ENCODE measurements at places on chromosomes 7 and 10. TPM values are rescaled to one million over a fixed set of nuclear protein-coding genes. Genes with fewer than 3 reads are reported as not detected.

TRIM73 gene
- 7.4 TPM for total RNA-seq

DNA sequence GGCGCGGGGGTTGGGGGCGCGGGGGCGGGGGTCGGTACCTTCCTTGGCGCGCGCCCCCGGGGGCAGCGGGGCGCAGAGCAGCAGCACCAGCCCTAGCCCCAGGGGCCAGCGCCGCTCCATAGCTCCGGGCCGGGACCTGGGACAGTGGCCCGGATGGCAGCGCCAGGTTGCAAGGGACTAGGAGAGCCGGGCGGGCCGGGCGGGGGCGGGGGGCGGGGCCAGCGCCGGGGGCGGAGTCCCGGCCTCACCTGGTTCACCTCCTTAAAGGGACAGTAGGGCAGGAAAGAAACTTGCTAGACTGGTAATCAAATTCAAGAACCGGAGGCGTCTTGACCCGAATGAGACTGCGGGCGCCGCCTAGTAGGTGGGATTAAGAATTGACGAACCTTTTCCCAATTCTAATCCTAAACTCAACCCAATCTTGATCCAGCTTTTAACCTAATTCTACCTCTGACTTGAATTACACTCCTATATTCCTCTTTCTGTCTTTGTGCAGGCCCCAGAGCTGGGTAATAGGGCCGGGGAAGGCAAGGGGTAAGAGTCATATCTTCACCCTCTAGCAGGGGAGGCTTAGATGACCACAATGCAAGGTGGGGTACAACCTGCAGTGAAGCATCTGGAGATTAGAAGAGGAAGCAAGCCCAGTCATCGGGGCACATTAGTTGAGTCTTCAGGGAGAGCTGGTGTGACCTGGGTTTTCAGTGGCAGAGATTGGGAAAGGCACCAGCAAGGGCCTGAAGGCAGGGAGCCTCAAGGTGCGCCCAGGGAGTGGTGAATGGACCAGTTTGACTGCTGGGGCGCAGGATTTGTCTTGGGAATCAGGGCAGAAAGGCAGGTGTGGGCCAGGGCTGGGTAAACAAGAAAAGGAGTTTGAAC lies at the start of gene EPHA1:
Gene EPHA1, minus strand, starts transcription at position 171 of the 876 bp plus-strand sequence. Its CDS starts 51 bp downstream, at position 120.
- no peak for DNase-seq

ST8SIA6 gene
- total RNA-seq: 1.2 TPM

DNA sequence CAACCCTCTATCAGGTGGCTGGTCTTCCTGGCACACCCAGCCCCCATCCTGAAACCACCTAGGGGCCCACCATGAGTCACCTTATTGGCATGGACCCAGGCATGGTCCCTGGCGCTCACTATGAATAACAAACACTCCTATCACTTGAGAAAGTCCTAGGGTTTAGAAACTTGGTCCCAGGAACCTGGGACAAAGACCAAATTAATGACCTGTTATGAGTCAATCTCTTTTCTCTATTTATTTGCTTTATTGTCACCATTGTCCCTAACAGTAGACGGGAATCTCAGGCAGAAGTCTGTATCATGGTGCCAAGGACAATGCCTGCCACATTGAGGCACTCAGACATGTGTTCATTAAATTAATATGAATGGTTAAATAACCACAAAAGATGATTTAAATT lies 599.6 kb upstream of the C7orf33 start:
- DNase-seq: no peak

MYOF gene
- total RNA-seq: 107 TPM

DNA sequence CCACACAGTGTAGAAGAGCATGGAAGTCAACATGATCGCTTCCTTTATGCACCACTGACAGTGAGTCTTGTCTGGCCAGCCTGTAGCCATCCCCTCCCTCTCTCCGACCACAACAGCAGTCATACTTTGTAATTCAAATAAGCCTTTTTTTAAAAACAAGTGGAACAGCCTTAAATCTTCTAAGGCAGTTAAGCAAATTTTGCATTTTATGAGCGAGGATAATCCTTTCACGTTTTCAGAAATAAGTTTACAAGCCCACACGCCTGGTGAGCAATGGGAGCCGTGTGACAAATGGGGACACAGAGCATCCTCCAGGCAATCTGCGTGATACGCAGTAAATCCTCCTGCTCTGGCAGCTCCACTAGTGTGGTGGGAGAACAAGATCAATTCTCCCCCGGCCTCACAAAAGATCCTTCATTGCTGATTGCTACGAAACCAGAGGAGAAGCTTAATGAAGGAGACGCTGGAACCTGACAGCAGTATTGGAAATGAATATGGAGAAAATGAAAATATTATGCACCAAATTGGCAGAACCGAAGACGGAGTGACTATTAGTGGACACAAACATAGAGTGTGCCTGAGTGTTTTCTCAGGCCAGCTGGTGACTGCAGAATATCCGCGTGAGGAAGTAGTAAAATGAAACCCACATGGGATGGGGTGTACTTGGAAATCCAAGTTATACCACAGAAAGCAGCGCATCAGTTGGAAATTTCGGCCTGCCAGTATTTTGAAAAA lies 104.2 kb upstream of the CDCA7L start:
- no peak for DNase-seq

DNA sequence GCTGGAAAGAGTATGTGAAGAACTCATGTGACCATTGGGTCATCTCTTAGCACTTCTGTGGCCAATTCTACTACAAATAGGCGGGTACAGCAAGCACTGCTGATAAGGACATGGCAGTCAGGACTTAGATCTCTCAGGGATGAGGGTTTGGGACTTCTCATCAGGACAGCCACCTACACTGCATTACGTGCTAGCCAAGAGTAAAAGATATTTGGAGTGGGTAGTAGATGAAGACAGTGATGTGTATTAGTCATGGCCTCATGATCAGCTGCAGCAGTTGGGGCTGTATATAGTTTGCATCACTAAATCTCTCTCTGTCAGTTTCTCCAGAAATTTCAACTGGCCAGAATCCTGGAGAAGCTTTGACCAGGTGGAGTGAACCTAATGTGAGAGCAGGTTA lies 9.2 kb downstream of the TAS2R60 start:
- DNase-seq: no peak

- DNase-seq: no peak
These were observed 30.9 kb downstream of the SORCS1 start for GRCh38 chr10:107133656-107134055.

TNS3 gene
- 36.8 TPM for total RNA-seq

DNA sequence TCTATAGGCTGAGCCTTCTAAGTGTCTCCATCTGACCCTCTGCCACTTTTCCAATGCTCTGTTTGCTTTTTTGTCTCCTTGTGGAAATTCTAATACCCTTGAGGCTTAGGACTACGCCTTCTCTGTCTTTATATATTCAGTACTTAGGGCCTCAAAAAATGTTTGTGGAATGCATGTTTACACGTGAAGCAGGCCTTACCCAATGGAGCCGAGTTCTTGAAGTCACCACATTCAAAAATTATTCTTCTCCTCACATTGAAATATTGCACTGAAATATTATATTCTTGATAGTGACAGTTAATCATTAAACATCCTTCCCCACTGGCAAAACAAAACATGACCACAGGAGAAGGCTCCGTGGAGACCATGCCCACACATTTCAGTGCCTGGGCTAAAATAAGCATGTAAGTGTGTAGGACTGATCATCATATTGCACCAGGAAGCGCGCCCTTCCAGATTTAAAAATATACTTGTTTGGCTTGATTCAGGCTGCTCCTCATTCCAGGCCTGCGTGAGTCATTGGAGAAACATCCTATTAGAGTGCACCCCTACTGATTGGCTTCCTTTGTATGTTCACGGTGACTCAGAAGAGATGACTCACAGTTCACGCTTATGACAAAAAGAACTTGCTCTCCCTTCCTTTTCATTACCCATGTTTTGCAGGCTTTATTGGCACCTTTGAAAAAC lies 307.4 kb upstream of the AOAH start:
- DNase-seq: peak; percentile 96

ABCA13 gene
- under 0.01 TPM for total RNA-seq

PPP1R17 gene
- total RNA-seq: not detected

FGFR2 gene
- 54.0 TPM for total RNA-seq

- DNase-seq: no peak
These were observed 307.7 kb downstream of the CDK14 start for GRCh38 chr7:90903841-90904240.

DNA sequence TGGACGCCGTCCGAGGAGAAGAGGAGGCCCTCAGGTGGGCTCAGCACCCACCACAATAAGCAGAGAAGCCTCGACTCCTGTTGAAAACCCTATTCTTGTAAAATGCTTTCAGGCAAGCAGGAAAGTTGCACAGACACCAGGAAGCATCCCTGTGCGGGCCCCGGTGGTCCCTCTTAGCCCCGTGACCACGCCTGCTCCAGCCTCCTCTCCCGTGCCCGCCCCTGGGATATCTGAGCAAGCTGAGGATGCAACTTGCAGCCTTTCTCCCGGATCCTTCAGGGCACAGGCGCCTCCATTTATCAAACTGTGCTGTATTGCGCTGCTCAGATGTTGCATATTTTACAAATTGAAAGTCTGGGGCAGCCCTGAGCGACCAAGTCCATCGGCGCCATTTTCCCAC lies 72.7 kb downstream of the CFAP46 start:
- DNase-seq: no peak

- no peak for DNase-seq
These were observed 7.2 kb upstream of the CNOT4 start for GRCh38 chr7:135517060-135517459.

- DNase-seq: no peak
These were observed 22.2 kb upstream of the CSGALNACT2 start for GRCh38 chr10:43115881-43116595.

GRCh38 chr10:80602881-80603280 lies 65.2 kb downstream of the SH2D4B start:
- no peak for DNase-seq

DNA sequence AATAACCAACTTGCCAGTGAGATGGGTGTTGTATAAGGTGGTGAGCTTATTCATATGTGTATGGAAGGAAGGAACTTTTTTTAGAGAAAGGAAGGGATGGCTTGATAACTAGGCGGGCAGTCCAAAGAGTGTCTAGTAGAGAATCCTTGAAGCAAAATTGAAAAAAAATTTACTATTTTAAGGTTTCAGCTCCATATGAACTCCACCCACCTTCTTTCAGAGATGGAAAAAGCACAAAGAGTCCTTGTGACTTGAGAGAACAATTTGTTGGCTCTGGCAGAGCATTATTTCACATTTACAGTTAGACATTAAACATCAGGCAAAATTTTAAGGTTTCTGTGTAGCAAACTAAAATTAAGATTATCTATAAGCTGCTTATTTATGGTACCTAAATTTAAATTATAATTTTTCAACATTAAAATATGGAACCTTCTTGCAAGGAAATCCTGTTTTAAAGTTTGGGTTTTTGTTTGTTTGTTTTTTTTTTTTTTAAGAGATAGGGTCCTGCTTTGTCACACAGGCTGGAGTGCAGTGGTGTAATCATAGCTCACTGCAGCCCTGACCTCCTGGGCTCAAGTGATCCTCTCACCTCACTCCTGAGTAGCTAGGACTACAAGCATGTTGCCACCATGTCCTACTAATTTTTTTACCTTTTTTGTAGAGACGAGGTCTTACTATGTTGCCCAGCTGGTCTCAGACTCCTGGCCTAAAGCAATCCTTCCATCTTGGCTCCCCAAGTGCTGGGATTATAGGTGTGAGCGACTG lies 12.2 kb downstream of the PTPN12 start:
- no peak for DNase-seq

DNA sequence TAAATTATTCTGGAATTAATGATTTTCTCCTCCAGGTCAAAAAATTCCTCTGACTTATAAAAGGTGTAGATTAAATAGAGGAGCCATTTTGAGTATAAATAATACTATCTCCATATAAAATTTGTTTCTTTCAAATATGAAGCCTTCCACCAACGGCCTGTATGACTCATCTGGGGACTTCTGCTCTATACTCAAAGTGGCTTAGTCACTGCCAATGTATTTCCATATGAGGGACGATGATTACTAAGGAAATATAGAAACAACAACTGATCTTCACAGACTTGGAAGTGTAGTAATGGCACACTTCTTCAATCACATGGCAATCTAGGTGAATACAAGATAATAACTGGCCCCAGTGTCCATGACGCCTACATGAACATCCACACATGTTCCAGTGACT lies 335.6 kb upstream of the HGF start:
- DNase-seq: no peak

DNA sequence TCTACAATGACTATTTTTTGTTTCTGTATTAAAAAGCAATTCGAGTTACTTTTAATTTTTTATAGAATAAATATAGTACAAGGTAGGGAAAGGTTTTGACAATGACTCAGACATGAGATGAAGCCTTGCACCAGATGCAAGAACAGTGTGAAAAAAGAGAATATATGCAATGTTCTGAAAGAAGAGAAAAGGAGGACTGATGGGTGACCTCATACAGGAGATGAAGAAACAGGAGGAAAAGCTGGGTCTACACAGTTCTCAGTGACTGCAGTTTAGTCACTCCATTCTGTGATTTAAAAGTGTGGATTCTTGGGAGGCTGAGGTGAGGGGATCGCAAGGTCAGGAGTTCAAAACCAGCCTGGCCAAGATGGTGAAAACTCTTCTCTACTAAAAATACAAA lies 38.3 kb upstream of the YAE1 start:
- DNase-seq: no peak

DNA sequence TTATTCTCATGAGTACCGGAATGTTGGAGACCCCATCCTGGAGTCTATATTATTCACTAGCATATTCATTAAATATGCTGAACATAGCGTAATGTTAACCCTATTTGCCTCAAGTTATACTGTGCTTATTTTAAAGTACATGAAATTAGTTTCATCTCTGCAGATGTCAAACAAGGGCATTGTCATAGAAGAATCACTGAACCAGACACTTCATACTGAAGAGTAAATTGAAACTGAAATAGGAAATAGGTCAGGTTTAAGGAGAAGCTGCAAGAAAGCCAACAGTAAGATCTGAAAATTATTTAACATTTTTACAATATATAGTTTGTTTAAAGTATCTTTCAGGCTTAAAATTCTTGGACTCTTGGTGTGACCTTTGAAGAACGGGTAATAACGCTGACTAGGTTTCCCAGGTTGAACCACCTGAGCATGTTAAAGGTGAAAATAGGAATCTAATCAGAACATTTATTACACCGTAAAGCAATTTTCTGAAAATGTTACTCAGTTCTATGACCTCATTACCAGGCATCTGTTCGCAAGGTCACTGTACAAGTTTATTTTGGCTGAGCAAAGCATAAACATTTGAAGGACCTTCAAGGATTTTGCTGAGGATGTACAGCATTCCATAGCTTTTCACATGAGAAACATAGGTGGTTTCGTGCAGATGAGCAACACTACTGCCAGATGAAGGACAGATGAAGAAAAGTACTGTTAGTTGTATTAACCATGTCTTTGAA lies 82.7 kb downstream of the REEP3 start:
- no peak for DNase-seq

LRRC17 gene
- 2.9 TPM for total RNA-seq

DNA sequence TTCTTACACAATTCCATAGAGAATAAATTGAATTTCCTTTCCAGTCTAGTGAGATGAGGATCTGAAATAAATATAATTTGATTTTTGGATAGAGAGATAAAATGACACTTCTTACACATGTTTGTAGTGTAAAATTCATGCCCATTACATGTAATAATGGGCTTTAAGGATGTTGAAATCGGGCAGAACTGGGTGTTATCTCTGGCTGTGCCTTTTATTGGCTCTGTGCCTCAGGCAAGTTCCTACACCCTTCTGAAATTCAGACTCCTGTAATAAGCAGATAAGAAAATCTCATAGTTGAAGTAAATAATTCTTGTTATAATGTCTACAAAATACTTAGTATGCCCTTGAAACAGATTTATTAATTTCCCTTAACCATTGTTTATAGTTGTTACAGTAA lies 125.6 kb downstream of the SEMA3A start:
- no peak for DNase-seq
